Endothelial cell of umbilical vein (primary cell): ENCODE measurements at places on chromosomes 12 and 14. TPM values are rescaled to one million over a fixed set of nuclear protein-coding genes. Genes with fewer than 3 reads are reported as not detected.

Gene PTGER2
- not detected in 2 replicates for total RNA-seq

Gene OLR1
- not detected in 2 replicates for total RNA-seq

Gene NFE2
- not detected in 2 replicates for total RNA-seq

Gene SLC39A5
- total RNA-seq, result not detected in 2 replicates

Gene CATSPERB
- not detected in 2 replicates for total RNA-seq

Gene GUCY2C
- not detected in 2 replicates for total RNA-seq

Gene CD69
- 0.49 and 1.2 TPM in 2 replicates for total RNA-seq

Gene AICDA
- total RNA-seq, result not detected in 2 replicates

Gene RASSF8
- total RNA-seq, result 58.3 and 59.3 TPM in 2 replicates

Gene PLA2G1B
- total RNA-seq, result not detected in 2 replicates

Gene LRRC43
- total RNA-seq, result 3.4 and 5.4 TPM in 2 replicates

Gene NRXN3
- 1.3 and 4.2 TPM in 2 replicates for total RNA-seq

Gene TCP11L2
- 15.3 and 18.7 TPM in 2 replicates for total RNA-seq

Gene SLC39A9
- total RNA-seq, result 52.1 and 55.2 TPM in 2 replicates

Gene SYNDIG1L
- total RNA-seq, result not detected in 2 replicates

Gene ZBTB39
- 8.1 and 8.5 TPM in 2 replicates for total RNA-seq
